NCI-H446 treated with DMSO at 0.1 percent for 48 hours (cell line): ENCODE measurements at places on chromosomes 2 and 18.

GRCh38 chr2:10909050-10909995 is 2.4 kb upstream of the KCNF1 start:
- DNase-seq: no peak

- no peak for DNase-seq
Measured at GRCh38 chr2:188720811-188721605, 253.2 kb upstream of the COL3A1 start.

- no peak for DNase-seq
Measured at GRCh38 chr2:100954044-100954420, 48.1 kb upstream of the RPL31 start.

- no peak for DNase-seq
Measured at GRCh38 chr2:66573416-66573815, 138.5 kb downstream of the MEIS1 start.

- DNase-seq: no peak
Measured at GRCh38 chr2:191265311-191266170, 20.3 kb downstream of the MYO1B start.

DNA sequence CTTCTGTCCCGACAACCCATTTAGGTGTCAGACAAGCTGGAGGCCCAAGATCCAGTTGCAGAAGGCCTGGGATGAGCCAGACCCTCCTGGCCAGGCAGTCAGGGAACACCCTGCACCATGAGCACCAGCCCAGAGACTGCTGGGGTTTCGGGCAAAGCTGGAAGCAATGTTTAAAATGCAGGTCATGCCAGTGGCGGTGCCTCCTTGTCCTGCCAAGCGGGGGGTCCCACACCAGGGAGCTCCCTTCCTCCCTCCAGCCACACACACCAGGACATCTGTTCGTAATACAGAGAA is 230.2 kb downstream of the ATAD2B start:
- DNase-seq: no peak

DNA sequence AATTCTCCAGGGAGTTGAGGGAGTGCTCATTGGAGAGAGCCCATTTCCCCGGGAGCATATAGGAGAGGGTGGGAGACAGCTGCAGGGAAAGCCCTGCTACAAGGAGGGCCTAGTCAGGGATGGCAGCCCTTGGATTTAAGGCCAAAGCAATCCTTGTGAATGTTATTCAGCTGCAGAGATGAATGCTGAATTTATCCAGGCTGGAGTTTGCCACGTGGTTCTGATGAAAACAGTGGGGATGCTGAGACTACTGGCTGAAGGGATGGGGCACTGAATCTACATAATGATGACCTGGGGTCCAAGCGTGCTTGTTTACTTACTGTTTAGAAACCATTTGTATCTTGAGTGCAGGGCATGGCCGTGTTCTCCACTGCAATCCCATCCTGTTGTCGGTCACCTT is 35.6 kb upstream of the RNF149 start:
- DNase-seq: no peak

GRCh38 chr18:41263956-41264355 is 691.1 kb upstream of the PIK3C3 start:
- no peak for DNase-seq

DNA sequence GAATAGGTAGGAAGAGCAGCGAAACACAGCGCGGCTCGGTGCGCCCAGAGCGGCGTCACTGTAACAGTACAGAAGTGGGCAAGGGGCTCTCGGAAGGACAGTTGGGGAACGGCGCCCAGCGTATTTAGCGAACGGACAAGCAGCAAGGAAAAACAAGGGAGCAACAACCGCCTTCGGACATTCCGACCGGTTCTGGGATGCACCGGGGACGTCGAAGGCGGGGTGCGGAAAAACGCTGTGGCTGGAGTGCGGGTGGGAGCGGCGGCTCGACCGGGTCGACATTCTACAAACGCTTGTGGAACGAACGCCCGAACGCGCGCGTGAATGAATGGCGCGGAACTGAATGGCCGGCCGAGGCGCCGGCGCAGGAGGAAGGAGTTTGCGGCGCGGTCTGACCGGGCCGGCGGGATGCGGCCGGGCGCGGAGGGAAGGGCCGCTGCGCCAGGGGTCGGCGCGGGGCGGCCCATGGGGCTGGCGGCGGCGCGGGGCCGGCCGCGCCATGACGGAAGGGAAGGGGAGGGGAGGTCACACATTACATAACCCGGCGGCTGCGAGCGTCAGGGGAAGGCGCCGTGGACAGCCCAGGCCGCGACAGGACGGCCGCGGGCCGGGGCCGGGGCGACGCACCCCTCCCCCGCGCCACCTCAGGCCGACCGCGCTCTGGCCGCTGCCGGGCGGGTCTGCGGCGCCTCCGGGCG is 605 bp downstream of the REV1 start:
- no peak for DNase-seq

- DNase-seq: no peak
Measured at GRCh38 chr2:86249176-86249575, 49.9 kb downstream of the MRPL35 start.

DNA sequence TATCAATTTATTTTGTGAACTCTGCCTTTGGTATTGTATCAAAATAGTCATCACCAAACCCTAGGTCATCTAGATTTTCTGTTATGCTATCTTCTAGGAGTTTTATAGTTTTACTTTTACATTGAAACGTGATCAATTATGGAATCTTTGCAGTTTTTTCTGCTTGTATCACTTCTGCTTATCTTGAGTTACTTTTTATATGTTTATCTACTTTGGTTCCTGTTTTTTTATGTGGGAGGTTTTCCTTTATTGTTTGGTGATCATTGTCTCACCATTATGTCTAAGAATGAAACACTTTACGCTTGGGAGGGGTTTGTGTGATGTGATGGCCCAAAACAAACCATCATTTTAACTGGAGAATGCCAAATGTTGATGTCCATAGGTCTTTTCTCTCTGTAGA is 261.2 kb downstream of the SPAG16 start:
- no peak for DNase-seq

DNA sequence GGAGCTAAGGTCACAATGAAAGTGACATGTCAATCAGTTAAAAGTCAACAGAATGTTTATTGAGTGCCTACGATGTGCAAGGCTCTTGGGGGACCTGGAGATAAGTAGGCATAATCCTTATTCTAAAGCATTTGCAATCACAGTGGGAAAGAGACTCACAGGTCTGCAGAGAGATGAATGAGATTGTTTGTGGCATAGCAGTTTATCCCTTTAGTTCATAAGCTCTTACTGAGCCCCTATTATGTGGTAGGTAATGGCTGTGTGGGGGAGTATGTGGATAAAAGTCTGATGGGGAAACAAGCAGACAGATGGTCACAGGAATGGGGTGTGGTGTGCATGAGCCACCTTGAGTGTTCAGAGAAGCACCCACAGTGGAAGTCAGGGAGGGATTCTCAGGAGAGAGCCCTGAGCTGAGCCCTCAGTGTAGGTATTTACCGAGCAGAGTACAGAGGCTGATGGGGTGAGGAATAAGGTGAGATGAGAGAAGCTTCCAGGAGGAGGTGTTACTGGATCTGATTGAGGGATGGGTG is 48.1 kb downstream of the EMILIN2 start:
- DNase-seq: no peak

DNA sequence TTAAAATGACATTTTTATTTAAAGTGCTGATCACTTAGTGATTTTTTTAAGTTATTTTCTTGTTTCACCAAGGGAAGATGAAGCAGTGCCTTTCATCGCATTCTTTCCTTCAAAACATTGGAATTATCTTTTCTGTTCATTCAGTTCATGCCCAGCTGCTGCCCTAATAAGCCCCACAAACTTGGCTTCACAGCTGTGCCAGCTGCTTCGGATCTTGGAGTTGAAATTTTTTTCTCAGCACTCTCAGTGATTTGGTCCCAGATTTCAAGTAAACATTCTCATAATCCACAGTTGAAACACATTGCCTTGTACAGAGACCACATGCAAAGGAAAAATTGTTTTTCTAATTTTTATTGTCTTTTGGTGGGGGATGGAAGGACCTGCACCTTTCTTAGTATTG is 353.3 kb upstream of the LRP1B start:
- DNase-seq: no peak

DNA sequence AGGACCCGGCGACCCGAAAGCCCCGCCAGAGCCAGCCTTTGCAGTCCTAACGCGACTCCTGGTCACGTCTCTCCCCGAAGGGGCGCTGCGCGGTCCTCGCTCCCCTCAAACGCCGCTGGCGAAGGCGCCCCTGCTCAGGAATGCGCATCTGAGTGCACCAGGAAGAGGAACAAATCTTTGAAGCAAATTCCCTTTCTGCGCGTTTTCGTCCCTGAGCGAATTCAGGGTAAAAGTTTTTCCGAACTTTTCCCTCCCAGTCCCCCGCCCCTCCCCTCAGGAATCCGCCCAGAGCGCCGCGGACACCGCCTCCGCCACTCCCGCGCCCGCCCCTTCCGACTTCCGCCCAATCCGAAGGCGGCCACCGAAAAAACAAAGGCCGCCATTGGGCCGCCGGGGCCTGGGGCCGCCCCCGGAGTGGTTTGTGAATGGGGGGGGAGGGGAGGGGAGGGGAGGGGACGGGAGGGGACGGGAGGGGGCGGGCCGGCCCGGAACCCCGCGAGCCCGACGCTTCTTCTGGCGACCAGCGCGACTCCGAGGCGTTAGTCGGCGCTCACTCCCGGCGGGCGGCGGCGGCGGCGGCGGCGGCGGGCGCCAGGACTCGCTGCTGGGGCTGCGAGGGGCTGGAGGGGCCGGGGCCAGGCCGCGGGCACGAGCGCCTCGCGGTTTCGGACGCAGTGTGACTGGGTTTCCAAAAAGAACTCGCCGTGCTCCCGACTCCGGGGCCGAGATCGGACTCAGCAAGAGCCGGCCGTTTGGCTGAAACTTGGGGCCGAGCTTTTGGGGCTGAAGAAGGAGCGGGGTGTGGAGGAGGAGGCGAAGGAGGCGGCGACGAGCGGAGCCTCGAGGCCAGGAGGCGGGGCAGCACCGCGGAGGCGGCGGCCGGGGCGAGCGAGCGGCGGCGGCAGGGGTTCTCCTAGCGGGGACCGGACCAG is at the start of gene FZD7:
FZD7 (plus strand) TSS at position 539 of the 932 bp plus-strand sequence. CDS start 793 bp downstream, outside the sequence.
- DNase-seq: peak; percentile 75

DNA sequence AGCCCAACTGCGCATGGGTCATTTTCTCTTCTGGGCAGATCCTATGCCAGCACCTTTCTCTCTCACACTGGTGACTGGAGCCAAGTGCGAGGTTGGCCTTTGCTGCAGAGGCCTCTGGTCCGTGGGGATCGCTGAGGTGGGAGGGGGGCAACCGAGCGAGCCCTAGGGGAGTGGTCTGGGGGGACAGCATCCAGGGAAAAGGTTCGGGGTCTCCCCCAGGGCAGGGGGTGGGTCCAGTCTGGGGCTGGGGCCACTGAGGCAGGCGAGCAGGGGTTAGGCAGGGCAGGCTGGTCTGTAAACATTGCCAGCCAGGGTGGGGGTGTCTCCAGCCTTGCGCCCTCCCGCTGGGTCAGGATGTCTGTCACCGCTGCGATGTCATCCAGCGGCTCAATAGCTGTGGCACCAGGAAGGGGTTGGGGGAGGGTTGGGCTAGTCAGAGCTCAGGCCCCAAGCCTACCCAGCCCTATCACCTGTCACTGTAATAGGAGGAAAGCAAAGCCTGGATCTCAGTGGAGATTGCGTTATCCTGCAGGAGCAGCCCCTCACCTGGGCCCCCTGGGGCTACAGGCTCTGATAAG is 4.7 kb downstream of the WDR54 start:
- DNase-seq: no peak

- DNase-seq: no peak
Measured at GRCh38 chr2:66439812-66440542, 5.1 kb downstream of the MEIS1 start.

DNA sequence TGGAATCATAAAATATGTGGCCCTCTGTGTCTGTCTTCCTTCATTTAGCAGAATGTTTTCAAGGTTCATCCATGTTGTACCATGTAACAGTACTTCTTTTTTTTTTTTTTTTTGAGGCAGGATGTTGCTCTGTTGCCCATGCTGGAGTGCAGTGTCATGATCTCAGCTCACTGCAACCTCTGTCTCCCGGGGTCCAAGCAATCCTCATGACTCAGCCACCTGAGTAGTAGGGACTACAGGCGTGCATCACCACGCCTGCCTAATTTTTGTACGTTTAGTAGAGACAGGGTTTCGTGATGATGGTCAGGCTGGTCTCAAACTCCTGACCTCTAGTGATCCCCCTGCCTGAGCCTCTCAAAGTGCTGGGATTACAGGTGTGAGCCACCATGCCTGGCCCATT is 31.2 kb downstream of the RAB1A start:
- DNase-seq: no peak

DNA sequence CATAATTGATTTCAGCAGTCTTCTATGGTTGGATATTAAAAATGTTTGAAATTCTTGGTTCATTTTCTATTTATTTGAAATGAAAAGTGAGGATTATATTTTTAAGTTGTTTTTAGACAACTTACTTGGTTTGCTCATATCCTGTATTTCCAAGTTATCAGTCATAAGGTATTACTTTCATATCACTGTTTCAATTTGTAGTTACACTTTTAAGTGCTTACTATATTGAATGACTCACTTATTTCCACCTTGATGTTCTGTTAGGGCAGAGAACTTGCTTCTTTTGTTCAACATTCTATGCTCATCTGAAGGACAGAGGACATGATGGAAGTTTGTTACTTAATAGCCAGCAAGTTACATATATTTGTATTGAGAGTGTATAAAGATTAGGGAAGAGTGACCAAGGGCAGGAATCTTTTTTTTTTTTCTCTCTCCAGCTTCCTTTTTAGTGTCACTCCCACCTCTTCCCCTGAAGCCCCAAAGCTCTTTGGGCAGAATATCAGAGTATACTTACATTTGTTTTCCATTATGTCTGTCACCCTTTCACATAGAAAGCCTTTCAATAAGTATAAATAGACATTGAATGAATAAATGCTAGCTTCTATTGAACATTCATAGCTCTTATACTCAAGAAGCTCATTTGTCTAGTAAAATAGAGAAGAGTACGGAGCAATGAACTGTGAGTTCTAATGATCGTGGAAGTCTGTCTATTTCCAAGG is 28.1 kb downstream of the PIK3C3 start:
- no peak for DNase-seq

GRCh38 chr2:182915369-182916326 is 49.2 kb upstream of the FRZB start:
- DNase-seq: no peak

DNA sequence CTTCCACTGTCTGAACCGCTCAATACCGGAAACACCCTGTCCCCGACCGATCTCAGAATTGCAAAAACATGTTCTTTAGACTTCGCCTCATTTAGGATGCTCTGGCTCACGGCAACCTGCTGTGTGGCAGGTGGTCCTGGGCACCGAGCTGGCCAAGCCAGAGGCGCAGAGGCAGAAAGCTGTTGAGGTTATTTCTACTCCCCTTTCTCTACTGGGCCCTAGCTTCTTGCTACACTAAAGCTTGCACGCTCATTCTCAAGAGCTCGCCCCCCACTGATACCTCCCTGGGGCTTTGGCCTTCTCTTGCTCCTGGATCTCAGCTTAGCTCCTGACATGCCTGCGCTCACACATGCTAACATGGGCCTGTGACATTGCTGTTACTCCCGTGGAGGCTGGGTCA is 417.4 kb downstream of the LPIN1 start:
- DNase-seq: no peak

DNA sequence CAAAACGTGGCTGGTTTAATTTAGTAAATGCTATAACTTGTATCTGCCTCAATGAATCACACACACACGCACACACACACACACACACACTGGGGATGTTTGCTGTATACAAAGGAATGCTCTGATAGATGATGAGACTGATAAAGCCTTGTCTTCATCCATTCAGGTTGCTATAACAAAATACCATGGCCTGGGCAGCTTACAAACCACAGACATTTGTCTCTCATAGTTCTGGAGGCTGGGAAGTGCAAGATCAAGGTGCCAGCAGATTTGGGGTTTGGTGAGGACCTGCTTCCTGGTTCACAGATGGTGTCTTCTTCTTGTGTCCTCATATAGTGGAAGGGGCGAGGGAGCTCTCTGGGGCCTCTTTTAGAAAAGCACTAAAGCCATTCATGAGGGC is 149.5 kb upstream of the HDAC4 start:
- no peak for DNase-seq

- no peak for DNase-seq
Measured at GRCh38 chr18:22189449-22190166, 20.2 kb downstream of the GATA6 start.
